ENCODE measurements at places on chromosomes 6 and 20.

DNA sequence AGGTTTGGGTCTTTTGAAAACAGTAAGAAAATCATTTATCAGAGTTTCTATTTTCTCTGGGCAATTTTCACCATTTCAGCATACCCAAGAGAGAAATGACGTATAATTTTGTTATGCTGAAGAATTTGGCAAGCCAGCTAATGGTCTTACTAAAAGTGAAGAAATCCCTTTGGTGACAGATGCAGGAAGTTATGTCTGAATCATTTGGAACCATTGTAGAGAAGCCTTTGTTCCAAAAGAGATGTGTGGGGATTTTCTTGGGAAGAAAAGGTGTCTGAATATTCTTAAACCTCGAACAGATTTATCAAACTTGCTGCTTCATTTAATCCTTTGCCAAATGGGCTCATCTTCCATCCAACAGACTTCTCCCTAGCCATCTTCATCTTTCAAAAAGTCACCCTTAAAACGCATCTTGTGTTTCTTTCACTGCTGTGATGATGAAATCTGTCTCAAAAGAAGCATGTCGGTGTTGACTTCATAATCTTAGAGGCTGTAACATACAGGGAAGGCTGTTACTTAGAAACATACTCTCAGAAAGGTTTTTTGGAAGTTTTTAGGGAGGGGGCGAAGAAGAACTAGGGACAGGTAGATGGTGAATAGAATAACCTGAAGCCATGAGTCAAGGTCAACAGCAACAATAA, 39.5 kb downstream of the CITED2 start:
- DNase-seq = no peak

GRCh38 chr6:127459231-127459641, at the start of gene KIAA0408:
TSS of gene KIAA0408 (minus strand) at chr6:127459389. CDS start at chr6:127453981, 5,408 bp downstream.
- DNase-seq = no peak

GRCh38 chr20:36454698-36455427, 86.5 kb upstream of the MYL9 start:
- DNase-seq = no peak

DNA sequence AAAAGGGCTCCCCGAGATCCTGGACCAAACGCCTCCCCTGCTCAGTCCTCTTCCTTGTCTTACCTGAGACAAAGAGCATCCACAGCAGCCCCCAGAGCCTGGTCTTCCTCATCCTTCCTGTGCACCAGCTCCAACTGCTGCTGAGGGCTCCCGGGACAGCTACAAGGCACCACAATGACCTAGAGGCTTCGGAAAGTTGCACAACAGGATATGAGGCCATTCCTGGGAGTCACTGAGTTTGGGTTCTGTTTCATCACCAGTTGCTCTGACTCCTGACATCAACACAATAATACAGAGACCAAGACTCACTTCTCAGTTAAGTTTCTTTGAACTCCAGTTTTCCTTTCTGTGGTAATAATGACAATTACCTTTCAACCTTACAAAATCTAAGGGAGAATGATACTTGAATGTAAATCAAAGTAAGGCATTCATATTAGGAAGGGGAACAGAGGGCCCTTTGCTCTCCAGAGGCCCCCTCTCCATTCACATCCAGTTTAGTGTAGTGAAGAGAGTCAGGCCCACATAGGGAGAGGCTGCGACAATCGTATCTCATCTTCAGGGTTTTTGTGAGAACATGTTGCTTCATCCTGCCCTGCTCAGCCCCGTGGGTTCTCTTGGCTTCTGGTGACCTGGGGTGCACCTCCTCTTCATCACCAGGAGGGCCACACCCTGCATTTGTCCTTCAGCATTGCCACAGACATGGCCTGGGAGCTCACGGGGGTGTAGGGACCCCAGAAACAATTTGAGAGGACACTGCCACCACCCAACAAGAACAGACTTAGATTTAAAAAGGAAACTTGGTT, at the start of gene TREM1:
TREM1 (minus strand) TSS at position 139 of the 803 bp plus-strand sequence; CDS start at position 112, 27 bp downstream.
- no peak for DNase-seq

DNA sequence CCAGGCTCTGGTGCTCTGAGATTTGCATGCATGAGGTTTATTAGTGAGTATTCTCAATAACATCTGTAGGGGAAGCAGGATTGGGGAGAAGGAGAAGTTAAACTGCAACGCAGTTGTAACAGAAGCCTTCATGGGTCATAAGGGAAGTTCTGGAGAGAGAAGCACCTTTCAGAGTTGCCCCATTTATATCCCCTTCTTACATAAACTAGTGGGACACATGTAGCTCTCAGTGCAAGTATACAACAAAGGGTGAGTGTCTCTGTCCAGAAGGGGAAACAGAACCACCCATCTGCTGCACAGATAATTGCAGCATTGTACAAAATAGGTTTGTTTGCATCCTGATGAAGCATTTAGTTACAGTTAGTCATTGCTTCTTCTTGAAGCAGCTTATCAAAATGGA, 4.3 kb upstream of the ADGB start:
- no peak for DNase-seq
